ENCODE measurements at places on chromosomes 2 and 18. TPM values are rescaled to one million over a fixed set of nuclear protein-coding genes. Genes with fewer than 3 reads are reported as not detected.

GRCh38 chr2:227436436-227437174, 35.4 kb upstream of the AGFG1 start:
- no peak for DNase-seq

DNA sequence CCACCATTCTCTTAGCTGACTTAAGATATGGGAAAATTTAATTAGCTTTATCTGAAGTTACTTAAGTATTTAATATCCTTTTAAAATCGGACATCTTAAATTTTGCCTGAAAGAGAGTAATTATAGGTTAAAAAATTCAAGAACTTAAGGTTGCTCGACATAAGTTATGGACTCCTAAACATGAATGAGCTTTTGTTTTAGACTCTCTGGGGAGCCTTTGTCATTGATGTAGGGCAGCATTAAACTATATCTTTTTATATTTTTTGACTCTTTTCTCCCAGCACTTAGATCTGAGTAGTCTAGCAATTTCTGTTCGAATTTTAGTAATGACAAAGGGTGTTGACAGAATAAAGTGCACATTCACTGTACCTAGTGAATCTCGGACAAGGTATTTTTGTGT, 4.7 kb downstream of the PHLPP1 start:
- no peak for DNase-seq

DNA sequence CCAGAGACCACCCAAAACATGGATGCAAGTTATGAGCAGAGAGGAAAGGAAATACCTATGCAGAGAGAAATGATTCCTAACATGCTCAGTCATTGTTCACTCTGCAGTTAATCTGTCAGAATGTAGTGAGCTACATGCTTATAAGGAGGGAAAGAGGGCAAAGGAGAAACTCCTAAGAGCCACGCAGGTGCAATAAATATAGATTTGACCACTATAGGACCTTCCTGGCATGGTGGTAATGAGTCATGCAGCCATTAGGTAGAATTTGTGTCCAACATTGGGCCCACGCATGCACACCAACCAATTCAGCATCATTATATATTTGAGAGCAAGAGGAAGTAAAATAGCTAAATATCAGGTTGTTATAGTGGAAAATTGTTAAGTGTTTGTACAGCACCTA, 699.9 kb downstream of the DSC3 start:
- DNase-seq, result no peak

DNA sequence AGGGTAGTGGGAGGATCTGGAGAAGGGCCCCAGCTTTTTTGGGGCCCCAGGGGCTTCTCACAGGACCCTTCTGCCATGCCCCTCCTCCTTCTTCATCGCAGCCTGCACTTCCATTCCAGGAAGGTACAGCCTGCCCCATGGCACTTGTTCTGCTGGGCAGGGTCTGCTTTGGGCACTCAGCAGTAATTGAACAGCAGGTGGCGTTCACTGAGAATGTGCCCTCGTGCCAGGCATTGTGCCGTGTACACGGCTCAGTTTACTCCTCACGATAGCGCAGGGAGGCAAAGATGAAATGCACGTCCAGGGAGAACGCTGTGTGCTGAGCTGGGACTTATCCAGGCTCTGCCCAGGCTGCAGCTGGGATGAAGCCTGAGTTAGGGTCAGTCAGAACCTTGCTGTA, 54.8 kb upstream of the ASB18 start:
- no peak for DNase-seq

GRCh38 chr2:236714080-236714479, 144.5 kb downstream of the ACKR3 start:
- DNase-seq, result peak; percentile 80

DNA sequence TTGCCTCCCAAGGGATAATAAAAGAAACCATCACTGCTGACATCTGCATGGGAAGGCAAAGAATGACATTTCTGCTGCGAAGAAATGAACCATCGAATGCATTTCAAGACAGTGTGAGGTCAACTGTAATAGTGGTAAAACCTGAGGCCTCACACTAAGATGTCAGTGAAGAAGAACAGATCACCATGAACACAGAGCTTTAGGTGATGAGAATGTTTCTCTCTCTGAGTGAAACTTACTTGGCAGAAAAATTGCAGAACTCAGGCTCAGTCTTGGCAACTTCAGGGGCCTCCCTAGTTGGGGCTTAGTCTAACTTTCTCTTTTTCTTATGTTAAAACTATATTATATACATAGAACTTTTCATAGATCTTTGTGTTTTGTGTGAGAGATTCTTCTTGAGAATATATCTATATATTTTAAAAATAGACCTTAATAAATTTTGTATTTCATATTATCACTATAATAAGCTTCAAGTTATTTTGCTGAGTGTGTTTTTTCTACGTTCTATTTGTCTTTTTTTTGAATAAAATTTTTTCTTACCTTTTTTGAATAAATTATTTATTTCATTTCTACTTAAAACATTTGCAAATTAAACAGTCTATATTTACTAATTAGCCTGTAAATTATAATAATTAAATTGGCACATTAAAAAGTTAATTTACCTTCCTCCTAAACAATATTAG, 427.5 kb upstream of the TRIB2 start:
- DNase-seq, result no peak

GRCh38 chr2:215652388-215652787, 216.5 kb upstream of the FN1 start:
- DNase-seq, result no peak

- no peak for DNase-seq
These were observed 32.4 kb upstream of the YWHAQ start for GRCh38 chr2:9663008-9663879.

GRCh38 chr2:152710713-152711112, 6.5 kb downstream of the PRPF40A start:
- DNase-seq, result no peak

DNA sequence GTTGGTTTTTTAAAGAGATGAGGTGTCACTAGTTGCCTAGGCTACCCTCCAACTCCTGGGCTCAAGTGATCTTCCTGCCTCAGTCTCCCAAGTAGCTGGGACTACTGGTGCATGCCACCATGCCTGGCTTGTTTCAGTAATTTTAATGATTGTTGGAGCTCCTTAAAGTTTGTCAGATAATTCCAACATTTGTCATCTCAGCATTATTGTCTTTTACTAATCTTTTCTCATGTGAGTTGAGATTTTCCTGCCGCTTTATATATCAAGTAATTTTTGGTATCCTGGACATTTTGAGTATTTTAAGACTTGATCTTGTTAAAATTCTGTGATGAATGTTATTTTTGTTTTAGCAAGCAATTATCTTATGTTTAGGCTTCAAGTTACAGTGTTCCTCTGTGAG, 108.6 kb downstream of the OTX1 start:
- DNase-seq, result no peak

DNA sequence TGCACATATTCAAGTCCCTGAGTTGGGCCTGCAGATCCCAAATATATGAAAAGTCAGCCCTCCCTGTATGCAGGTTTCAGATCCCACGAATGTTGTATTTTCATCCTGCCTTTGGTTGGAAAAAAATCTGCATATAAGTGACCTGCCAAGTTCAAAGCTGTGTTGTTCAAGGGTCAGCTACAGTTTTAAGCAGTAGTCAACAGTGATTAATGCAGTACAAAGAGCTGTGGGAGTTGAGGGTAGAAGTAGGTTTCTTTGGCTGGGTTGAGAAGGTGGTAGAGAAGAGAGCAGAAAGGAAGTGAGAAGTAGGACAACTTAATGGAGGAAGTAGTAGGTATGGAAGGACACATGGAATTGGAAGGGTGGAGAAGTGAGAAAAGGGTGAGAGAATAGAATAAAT, 127.9 kb downstream of the ANKRD44 start:
- no peak for DNase-seq

- no peak for DNase-seq
These were observed 78.8 kb downstream of the TET3 start for GRCh38 chr2:74063486-74063885.

DNA sequence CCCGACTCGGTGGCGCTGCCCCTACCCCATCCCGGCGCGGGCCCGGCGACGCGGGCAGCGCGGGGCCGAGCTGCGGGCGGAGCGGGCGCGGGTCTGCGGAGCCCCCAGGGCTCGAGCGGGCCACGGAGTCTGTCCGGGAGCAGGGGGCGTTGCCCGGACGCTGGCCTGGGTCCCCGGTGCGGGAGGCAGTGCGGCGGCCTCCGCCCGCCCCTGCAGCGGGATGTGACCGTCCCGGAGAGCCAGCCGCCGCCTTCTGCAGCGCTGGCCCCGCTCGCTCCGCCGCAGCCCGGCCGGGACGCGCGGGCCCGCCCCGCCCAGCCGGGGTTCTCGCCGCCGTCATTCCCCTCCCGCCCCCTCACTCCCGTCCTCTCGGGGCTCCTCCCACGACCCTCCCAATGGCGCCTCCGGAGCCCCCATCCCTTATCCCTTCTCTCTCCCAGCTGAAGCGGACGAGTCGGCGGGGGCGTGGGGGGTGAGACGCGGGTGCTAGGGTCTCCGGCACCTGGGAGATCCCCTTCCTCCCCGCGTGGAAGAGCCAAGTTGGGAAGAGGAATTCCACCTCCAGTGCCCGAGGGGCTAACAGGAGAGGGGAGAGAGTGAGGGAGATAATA, at the start of gene FNDC4:
FNDC4 (minus strand) TSS at position 257 of the 611 bp plus-strand sequence. CDS start 521 bp downstream, outside the sequence.
- no peak for DNase-seq

- no peak for DNase-seq
These were observed 60.4 kb downstream of the SNTG2 start for GRCh38 chr2:1011006-1011405.

DNA sequence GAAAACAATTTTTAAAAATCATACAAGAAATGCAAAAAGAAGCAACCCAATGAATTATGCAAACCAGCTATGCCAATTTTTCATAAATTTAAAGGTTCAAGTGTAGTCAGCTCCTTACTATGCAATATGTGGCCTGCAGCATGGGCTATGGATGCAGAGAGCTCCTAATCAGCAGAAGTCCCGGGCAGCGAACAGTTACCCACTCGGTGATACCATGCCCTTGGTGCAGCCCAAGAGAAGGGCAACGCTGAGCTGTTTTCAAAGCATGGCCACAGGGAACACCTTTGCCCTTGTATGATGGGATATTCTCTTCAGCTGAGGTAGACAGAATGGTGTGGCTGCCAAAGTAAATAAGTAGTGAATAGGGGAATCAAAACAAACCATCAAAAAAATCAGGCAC, 17.3 kb upstream of the ARL5A start:
- no peak for DNase-seq

GRCh38 chr18:52950155-52950554, 610.2 kb downstream of the DCC start:
- no peak for DNase-seq

- no peak for DNase-seq
These were observed 19.2 kb upstream of the SIGLEC15 start for GRCh38 chr18:45806226-45806625.

DNA sequence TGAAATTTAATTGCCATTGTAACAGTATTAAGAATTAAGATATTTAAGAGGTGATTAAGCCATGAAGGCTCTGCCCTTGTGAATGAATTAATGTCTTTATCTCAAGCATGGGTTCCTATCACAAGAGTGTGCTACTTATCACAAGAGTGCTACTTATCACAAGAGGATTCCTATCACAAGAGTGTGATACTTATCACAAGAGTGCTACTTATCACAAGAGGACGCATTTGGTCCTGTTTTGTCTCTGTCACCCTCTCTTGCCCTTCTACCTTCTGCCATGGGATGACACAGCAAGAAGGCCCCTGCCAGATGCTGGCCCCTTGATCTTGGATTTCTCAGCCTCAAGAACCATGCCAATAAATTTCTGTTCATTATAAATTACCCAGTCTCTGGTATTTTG, 13.2 kb upstream of the COL5A2 start:
- DNase-seq, result no peak

DNA sequence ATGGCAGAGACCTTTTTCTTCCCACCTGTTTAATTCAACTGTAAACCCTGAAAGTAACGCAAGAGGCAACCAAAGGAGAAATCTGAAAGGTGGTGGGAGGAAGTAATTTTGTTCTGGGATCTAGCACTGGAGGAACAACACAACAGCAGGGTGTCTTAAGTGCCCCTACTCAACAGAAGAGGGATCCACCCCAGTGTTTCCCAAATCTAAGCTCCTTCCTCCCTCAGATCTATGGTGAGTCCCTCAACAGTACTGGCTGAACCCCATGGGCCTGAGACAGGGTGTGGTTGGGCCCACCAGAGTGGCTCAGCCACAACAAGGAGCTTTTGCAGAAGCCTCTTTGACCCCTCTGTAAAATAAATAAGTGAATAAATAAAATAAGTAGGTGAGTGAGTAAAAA, 790.3 kb downstream of the ERBB4 start:
- DNase-seq, result no peak

GRCh38 chr2:102724016-102724490, 37.8 kb upstream of the TMEM182 start:
- DNase-seq, result no peak

- no peak for DNase-seq
These were observed 11.4 kb downstream of the CTIF start for GRCh38 chr18:48550101-48550729.

GRCh38 chr2:33377048-33377447, 99.4 kb upstream of the RASGRP3 start:
- no peak for DNase-seq

DNA sequence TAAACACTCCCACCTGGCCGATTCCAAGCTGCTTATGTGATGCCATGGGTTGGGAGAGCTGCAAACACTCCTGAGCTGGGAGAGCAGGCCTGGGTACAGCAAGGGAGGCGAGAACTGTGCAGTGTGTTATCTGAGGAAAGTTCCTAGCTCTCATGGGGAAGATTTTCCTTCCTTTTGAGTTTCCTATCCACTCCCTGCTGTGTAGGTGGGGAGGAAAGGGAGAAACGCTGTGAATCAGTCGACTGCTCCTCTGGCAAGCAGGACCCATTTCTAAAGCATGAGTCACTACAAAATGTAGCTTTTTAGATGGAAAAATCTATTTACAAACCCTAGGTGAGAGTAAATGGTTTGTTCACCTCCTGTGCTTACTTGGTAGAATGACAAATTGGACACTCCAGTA, 80.4 kb downstream of the SH3RF3 start:
- DNase-seq, result peak; percentile 38

DNA sequence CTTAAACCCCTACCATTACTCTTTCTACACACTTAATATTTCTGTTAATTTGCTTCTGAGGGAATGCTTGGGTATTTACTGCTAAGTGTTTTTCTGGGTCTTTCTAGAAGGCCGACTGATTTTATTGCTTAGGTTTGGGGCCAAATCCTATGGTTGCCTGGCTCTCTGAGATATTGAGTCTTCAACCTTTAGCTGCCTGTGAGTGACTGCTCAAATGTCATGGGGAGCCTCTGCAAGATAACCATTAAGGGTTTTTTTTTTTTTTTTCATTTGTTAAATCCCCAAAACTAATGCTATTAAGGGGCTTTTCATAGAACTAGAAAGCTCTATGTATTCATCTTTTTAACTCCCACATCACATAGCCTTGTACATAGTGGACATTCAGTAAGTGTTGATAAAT, 5.0 kb downstream of the OSBPL6 start:
- no peak for DNase-seq

- no peak for DNase-seq
These were observed 398.9 kb downstream of the TRIB2 start for GRCh38 chr2:13115643-13116042.

Gene GPR45
- total RNA-seq, result 0.29 TPM

Gene LCT
- total RNA-seq, result not detected

Gene GPBAR1
- not detected for total RNA-seq

Gene TUBB8B
- 3.9 TPM for total RNA-seq

Gene WNT6
- not detected for total RNA-seq

All from SJSA1 (cell line).